SIG-M5 (cell line): ENCODE measurements at places on chromosomes 7 and 10.

DNA sequence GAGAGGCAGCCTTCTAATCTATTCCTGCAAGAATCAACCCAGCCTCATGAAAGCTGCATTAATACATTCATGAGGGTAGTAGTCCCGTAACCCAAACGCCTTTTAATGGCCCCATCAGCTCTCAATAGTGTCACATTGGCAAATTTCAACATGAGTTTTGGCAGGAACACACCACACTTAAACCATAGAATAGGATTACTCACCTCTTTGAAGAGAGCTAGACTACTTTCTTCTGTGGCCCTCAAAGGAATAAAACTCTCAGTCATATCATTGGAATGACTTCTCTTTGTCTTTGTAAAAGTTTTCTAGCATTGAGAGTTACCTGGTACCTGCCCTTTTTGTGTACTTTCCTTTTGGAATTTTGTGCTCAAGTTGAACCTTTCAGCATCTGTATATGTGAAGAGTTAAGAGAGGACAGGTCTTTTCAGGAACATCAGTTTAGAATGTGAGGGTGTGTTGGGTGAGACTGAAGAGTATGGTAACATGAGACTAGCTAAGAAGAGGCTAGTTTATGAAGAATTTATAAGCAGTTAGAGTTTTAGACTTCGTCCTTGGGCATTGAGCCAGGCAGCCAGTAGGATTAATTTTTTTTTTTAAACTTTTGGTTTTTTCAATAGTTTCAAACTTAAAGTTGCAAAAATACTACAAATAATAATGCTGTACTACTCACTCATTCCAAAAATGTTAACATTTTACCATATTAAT, 92.6 kb downstream of the MLLT10 start:
- no peak for DNase-seq

GRCh38 chr7:47513741-47514241, 68.1 kb downstream of the TNS3 start:
- no peak for DNase-seq

- DNase-seq, result no peak
Observed at GRCh38 chr10:69847458-69847857, 45.8 kb downstream of the COL13A1 start.

DNA sequence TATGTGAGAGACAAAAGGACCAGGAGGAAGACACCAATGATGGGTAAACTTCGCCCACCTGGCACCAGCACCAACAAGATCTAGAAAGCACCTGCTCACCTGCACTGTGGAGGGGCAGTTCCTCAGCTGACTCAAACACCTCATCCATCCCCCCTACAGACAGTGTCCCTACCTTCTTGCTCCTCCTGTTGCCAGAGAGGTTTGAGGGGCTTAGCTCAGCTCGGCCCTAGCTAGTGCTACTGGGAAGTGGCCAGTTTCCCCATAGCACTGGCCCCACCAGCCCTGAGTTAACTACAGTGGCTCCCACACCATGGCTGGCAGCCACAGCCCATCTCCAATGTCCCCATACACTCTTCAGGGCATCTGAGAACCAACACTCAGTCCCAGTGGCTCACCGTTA, 70.8 kb downstream of the GRID1 start:
- no peak for DNase-seq

- no peak for DNase-seq
Observed at GRCh38 chr10:2716596-2716995, 350.8 kb upstream of the PFKP start.

GRCh38 chr10:112739592-112740353, 210.3 kb upstream of the TCF7L2 start:
- DNase-seq, result no peak

- no peak for DNase-seq
Observed at GRCh38 chr7:94265456-94265855, 129.2 kb upstream of the COL1A2 start.

- DNase-seq, result no peak
Observed at GRCh38 chr10:16570731-16571130, 49.1 kb upstream of the C1QL3 start.
